ENCODE measurements at places on chromosomes 16 and 17.
A peak's percentile ranks its signal among the peaks of the same experiment; 100 is the strongest.

- DNase-seq = no peak
Observed at GRCh38 chr16:558298-559020, 1.7 kb upstream of the PRR35 start.

DNA sequence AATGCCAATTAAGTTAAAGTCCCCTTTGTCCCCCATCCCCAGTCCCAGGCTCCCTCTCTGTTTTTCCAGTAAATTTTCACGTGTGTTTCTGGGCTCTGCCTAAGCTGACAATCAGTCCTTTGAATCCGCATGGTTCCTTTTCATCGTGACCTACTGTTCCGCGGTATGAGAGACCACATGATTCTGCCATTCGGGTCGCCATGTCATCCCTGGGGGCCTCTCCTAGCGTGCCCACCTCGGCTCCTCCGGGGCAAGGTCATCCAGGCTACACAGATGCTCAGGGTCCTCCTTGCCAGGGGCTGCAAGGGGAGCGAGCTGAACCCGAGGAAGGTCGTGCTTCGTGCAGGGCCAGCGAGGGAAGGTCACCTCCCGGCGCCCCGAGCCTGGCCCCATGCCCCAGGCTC is 157.6 kb downstream of the RAB11FIP4 start:
- DNase-seq = no peak

DNA sequence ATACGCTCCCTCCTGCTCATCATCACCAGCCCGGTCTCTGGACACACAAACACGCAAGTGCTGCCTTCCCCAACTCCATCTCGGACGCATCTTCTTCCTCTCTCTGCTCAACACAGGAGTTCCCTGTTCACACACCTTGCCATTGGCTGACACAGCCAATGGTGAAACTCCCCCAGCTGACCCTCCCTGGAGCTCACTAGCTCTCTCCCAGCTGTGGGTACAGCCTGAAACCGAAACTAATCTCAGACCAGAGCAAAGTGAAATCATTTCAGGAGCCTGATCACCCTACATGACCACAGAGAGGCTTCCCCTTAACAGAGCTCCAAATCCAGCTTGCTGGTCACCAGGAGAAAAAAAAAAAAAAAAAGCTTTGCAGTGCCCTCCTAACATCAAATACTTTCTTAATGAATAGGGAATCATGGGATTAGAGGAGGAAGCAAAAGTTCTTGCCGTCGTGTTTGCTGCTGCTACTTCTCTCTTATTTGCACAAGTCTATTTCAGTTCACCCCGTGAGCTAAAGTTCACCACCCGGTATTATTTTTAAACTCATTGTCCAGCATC is 8.3 kb downstream of the CUEDC1 start:
- no peak for DNase-seq

DNA sequence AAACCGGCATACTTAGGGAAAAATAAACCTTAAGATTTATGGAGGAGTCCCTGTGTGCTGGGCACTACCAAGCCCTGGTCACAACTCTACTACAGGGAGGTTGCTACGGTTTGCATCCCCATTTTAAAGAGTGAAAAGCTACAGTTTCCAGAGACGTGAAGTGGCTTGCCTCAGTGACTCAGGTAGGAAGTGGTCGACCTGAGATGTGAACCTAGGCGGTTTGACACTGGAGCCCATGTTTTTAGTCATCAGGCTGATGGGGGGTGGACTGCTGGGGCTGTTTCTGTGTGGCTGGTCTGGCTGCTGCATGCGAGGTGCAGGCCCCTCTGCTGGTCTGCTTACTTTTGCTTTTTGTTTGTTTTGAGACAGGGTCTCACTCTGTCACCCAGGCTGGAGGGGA is 6.6 kb downstream of the COX6A2 start:
- DNase-seq = no peak

DNA sequence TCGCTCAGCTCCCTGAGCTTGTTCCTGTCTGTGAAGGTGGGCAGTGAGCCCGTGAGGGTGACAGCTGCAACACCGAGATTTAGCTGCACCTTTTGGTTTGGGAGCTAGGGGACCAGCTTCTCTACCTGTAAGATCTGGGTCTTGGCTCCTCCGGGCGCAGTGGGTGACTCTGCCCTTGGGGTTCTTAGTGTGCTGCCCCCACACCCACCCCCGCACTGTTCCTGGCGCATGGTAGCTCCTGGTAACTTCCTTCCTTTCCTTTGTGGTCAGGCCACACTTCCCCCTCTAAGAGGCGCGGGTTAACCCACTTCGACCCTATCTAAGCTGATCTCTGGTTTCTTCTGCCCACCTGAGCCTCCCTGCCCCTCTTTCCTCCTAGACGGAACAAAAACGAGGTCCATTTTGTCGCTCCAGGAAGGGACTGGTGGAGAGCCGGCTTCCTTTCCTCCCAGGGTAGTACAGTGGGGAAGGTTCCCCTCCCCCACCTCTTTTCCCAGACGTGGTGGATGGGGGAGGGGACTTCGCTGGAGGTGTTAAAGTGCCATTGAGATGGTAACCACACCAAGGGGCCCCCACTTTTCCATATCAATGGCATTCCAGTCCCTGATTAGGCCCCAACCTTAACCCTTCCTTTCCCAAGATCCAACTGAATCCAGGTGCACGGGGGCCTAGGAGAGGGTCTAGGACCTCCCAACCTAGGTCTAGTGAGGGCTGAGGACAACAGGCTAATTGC is 4.6 kb upstream of the CLDN9 start:
- no peak for DNase-seq

- DNase-seq = no peak
Observed at GRCh38 chr16:86874141-86874540, 295.8 kb downstream of the FOXL1 start.

- no peak for DNase-seq
Observed at GRCh38 chr17:42678951-42679491, 2.2 kb upstream of the PLEKHH3 start.

GRCh38 chr17:21345236-21345635 is 30.9 kb upstream of the KCNJ12 start:
- no peak for DNase-seq

DNA sequence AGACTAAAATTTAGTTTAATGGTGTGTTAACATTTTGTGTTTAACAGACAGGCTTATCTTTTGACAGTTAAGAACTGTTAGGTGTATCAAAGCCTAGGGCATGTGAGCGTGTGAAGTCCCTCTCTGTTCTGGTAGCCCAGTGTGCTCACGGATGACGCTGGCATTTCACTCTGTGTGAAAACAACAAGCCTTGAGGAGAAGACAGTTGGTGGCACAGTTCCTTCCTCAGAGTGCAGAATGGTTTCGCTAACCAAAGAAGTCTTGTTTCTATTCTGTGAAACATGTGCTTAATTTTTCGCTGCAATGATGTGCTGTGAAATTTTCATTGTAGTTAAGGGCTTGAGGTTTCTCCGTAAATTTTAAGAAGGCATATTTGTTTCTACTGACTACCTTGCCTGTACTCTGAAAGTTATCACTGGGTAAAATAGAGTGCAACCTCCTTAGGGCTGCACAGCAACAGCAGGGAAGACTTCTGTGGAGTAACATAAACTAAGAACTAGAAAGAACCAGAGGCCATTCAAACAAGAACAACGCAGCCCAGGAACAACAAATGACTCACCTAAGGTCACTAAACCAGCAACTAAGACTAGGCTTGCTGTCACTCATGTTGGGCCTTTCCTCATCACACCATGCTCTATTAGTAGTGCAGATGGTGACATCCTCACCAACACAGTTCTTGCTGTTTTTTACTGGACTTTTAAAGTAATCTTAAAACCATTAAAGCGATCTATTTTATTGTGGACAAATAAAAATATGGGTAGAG is 33.4 kb downstream of the BRD7 start:
- no peak for DNase-seq

- DNase-seq = peak; percentile 15
Observed at GRCh38 chr17:81578561-81579225, 26.5 kb upstream of the FAAP100 start.

- no peak for DNase-seq
Observed at GRCh38 chr16:4723071-4723767, 10.9 kb downstream of the ANKS3 start.

All from stimulated activated CD4-positive, alpha-beta T cell treated with anti-CD3 and anti-CD28 coated beads, Interleukin-2, amount 100 ng/mL, for 4 hours (primary cell).